ENCODE measurements at places on chromosomes 5 and 9. TPM values are rescaled to one million over a fixed set of nuclear protein-coding genes. Genes with fewer than 3 reads are reported as not detected.

The SLC6A7 gene
- total RNA-seq: not detected

The CDH6 gene
- not detected for total RNA-seq

The ROPN1L gene
- not detected for total RNA-seq

The SPATA31D4 gene
- total RNA-seq: not detected

The CCNI2 gene
- total RNA-seq: 4.2 TPM

The IL5 gene
- 5.0 TPM for total RNA-seq

The IGFBPL1 gene
- not detected for total RNA-seq

The PCDHB8 gene
- total RNA-seq: not detected

The MAST4 gene
- 30.2 TPM for total RNA-seq

The ACTBL2 gene
- total RNA-seq: not detected

The MTMR12 gene
- total RNA-seq: 22.3 TPM

The LHX3 gene
- not detected for total RNA-seq

The RABGAP1 gene
- total RNA-seq: 27.1 TPM

The PLPP7 gene
- total RNA-seq: not detected

The WDR38 gene
- not detected for total RNA-seq

The CHSY3 gene
- total RNA-seq: not detected

The HMCN2 gene
- total RNA-seq: not detected

The NOP16 gene
- 57.6 TPM for total RNA-seq

The ANKRD31 gene
- 0.29 TPM for total RNA-seq

The SPINK4 gene
- not detected for total RNA-seq

The EQTN gene
- total RNA-seq: not detected

The IFNA2 gene
- not detected for total RNA-seq

The FAM169A gene
- total RNA-seq: 10.4 TPM

The KCNIP1 gene
- total RNA-seq: not detected

The ANGPTL2 gene
- not detected for total RNA-seq

The SCGB3A2 gene
- total RNA-seq: not detected

The NR6A1 gene
- total RNA-seq: 0.61 TPM

The AGXT2 gene
- not detected for total RNA-seq

The COL15A1 gene
- 0.12 TPM for total RNA-seq

The OMD gene
- total RNA-seq: not detected

The FAM151B gene
- total RNA-seq: 0.24 TPM

The PDZD2 gene
- total RNA-seq: not detected

The GRIN1 gene
- not detected for total RNA-seq

The ANKRD33B gene
- 10.0 TPM for total RNA-seq

The NEURL1B gene
- total RNA-seq: 0.29 TPM

The SCAI gene
- total RNA-seq: 9.0 TPM

The NTNG2 gene
- total RNA-seq: 0.77 TPM

The FSTL4 gene
- total RNA-seq: 0.36 TPM

The SEMA4D gene
- 159 TPM for total RNA-seq

The UQCRQ gene
- total RNA-seq: 565 TPM

The PCDHB7 gene
- total RNA-seq: not detected

The NOXA1 gene
- 1.1 TPM for total RNA-seq

The HSPB3 gene
- total RNA-seq: not detected
